ENCODE measurements at places on chromosomes 7 and 10.

GRCh38 chr7:27160145-27160545 is 3.7 kb upstream of the HOXA7 start:
- DNase-seq: no peak

GRCh38 chr7:51543801-51544553 is 227.4 kb upstream of the COBL start:
- DNase-seq: no peak

DNA sequence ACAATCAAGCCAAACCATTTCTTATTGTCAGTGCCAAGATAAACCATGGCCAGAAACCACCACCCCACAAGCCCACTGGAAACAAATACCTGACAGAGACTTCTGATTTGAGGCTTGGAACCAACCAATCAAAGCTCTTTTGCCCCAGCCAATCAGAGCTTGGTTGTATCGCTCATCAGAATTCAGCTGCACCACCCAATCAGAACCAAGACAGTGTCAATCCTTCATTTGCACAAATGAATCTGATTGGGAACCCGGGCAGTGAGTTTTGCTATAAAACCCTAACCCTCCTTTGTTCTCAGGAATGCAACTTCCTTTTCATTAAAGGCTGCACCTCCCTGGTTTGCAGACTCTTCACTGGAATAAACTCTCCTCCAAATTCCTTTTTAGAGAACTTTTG is 87.4 kb downstream of the ELAPOR2 start:
- no peak for DNase-seq

DNA sequence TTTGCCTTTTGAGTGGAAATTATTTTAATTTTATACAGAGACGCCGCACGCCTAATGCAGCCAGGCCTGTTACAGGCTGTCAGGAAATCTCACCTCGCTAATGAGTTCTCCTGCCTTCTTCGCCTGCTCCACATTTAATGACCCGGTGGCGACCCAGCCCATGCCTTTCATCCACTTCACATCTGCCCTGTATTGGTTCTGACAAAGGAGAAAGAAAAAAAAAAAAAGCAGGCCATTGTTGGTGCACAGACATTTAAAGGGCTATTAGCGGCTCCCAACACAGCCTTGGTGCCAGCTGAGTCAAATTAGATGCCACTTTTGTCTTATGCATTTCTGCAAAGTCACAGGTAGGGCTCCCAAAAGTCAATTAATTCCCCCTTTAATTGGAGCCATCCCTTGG is 43.3 kb downstream of the NRAP start:
- DNase-seq: no peak

GRCh38 chr10:93850031-93851015 is 43.5 kb upstream of the SLC35G1 start:
- no peak for DNase-seq

DNA sequence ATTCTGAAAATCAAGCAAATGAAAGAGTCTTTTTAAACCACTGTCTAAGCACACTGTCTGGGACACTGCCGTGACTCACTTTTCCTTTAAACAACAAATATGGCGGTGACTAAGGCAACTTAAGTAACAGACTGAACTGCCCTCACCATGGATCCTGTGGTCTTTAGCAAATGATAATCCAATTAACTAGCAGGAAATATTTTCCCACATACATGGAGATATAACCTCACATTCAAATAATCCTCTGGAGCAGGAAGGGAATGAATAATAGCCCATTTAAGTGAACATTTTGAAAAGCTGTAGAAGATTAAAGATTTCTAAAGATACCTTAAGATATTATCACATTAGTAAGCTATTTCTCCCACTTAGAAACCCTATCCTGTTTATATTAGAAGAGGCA is 40.3 kb upstream of the LRRC17 start:
- no peak for DNase-seq

- no peak for DNase-seq
Observed at GRCh38 chr7:14752301-14752700, 150.2 kb downstream of the DGKB start.

DNA sequence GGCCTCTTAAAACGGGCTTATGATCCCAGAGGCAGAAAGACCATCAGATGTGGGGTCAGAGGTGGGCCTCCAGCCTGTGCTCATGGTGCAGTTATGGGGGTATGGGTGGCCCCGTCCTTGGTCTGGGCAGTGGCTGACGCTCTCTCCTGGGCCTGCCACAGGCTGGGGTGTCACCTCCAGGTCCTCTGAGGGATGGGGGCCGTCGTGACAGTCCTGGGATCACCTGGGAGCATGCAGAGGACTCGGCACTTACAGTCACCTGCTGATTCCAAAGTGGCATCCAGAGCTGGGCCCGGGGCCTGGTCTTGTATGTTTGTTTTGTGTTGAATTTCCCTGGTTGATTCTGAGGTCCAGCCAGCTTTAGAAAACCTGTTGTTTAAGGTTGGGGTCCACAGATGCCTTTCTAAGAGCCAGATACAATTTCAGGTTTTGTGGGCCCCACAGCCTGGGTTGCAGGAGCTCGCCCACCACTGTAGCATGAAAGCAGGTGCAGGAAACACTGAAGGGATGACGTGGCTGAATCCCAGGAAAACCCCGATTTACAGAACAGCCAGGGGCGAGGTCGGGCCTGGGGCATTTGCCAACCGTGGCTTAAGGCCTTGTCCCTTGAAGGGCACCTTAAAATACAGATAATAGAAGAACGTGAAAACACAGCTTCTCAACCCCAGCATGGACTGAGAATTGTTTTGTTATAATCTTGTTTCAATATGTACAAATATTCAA is 170.7 kb upstream of the PPP2R2D start:
- DNase-seq: no peak

- DNase-seq: peak; percentile 11
Observed at GRCh38 chr10:33509231-33509831, 174.9 kb upstream of the NRP1 start.

DNA sequence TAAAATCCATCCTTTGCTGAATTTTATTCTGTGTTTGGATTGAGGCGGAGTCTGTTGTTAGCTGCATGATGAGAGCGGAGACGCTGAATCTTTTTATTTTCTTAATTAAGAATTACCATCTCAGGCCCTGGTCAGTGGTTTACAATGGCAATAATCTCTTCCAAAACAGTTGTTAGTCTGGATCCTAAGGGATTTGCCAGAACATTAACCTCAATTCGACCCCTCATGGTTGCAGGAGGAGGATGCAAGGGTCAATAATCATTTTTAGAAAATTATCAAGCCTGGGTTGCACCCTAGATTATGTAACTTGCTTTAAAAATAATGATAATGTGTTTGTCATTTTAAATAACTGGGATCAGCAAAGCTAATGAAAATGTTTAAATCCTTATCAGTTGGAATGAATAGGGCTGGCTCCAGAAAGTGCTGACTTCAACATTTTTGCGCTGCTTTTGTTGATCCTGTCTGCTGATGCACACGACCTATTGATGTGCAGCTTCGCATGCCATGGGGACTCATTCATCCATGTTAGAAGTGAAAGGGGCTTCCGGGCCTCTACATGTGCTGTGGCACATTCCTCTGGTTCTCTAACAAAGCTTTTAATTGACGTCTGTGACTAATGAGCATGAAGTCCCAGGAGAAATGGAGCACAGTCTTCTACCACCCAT is 80.7 kb upstream of the KIAA1217 start:
- DNase-seq: no peak

DNA sequence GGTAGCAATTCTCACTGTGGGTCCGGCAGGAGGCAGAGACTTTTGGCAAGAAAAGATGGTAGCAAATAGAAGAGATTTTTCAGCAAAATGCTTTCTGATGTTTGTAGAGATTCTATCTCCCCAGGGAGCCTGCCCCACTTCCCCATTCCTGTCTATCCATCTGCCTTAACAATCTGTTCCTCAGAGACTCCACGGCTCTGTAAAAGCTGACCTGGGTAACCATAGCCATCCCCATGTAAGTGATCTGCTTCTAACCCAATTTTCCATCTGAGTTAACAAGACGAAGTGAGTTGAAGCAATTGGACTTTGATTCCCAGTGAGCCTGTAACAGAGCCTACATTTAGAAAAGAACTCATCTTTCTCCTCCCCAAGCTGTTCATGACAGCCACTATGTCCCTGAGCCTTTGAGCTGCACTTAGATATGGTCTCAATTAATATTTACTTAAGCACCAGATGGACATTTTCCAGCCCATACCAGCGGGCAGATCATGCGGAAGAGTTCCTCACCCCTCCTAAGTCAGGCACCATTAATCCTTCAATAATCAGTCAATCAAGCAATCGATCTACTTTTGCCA is 896.1 kb downstream of the CCSER2 start:
- DNase-seq: no peak

DNA sequence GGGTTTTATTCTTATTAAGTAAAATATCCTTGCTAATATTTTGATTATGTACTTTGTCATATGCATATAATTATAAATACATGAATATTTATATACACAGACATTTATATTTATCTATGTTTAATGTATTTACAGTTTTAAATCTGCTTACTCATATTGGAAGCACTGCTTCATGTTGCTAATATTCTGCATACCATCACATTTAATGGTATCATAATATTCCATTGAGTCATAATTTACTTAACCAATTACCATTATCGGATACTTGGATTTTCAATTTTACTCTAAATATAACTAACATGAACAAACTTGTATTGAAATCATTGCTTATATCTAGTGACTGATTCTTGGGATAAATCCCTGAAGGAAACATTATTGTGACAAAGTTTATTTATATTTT is 155.2 kb downstream of the MBL2 start:
- no peak for DNase-seq

GRCh38 chr10:87636313-87636915 is 23.3 kb upstream of the PAPSS2 start:
- no peak for DNase-seq

DNA sequence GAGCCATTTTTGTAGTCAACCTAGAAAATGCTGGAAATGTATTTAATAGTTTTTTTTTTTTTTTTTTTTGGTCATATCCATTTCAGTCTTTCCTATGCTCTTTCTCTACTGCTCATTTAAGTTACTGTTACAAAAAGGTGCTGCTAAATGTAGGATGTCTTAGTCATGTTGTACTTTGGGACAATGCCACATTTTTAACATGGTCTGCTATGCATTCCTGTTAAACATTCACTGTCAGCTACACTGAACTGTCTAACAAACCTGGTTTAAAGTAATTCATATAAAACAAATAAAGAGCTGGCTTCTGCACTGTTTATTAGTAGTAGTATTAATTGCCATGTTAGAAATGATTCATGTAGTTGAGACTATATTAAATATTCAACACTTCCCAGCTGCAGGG is 108.6 kb downstream of the NSUN6 start:
- no peak for DNase-seq

GRCh38 chr7:78139335-78139734 is 340.8 kb downstream of the PHTF2 start:
- DNase-seq: no peak

DNA sequence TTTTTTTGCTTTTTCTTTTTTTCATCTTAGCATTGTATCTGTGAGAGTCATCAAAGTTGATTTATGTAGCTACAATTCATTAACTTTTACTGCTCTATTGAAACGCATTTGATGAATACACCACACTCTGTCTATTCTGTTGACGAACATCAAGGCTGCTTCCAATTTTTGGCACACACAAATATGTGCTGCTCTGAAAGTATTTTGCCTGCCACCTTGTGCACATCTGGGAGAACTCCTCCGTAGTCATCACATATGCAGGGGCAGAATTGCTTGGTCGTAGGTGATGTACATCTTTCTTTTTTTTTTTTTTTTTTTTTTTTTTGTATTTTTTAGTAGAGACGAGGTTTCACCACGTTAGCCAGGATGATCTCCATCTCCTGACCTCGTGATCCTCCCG is 796.8 kb downstream of the KCNMA1 start:
- DNase-seq: no peak

- no peak for DNase-seq
Observed at GRCh38 chr7:114412548-114412947, 2.1 kb upstream of the FOXP2 start.

GRCh38 chr10:804787-805619 is 115.5 kb upstream of the DIP2C start:
- DNase-seq: no peak

DNA sequence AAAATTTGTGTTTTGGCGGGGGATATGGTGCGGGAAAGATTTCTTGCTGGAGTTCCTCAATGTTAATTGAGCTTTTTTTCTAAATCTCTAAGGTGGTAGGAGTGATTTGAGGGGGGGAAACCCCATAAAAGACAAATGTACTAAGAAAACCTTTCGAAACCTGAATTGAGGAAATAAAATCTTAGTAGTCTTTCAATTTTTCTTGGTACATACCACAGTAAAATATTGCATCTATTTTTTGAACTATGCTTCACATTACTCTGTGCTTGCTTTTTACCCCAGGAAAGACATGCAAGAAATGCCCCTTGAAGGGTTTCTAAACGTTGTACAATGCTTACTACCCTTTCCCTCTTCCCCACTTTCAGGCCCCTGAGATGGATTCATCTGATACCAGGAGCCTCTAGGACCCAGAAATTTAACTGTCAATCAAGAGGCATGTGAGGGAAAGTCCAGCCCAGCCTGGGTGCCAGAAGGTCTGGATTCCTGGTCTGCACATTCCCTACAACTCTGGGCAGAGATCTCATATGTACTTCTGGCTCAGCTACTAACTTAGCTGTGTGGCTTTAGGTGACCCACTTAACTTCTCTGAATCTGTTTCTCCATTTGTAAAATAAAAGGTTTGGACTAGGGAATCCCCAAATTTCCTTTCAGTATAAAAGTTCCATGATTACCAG is 5.8 kb upstream of the PDCD4 start:
- no peak for DNase-seq

GRCh38 chr7:9250876-9251275 is 817.5 kb downstream of the NXPH1 start:
- no peak for DNase-seq

DNA sequence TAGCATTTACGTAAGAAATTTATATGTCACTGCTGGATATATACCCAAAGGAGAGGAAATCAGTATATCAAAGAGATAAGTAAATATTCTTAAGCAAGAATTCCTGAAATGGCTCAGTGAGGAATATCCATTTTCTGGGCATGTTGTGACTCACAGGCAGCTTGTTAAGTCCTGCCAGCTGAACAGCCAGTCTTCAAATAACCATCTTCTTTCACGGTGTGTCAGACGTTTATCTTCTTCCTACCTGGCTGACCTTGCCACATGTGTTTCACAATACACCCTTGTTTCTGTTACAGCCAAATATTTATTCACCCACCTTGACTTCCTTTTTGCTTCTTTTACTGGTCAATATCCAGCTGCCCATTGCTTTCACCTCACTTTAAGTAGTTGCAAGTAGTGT is 648.1 kb downstream of the ANKRD7 start:
- no peak for DNase-seq

- DNase-seq: no peak
Observed at GRCh38 chr10:17562614-17563013, 54.6 kb downstream of the HACD1 start.

GRCh38 chr10:86960863-86961434 is 2.5 kb downstream of the SNCG start:
- DNase-seq: no peak
